Neural crest cell (in vitro differentiated cells): ENCODE measurements at places on chromosomes 1 and 21. TPM values are rescaled to one million over a fixed set of nuclear protein-coding genes. Genes with fewer than 3 reads are reported as not detected.
A peak's percentile ranks its signal among the peaks of the same experiment; 100 is the strongest.

- H3K27me3 ChIP-seq: no peaks in the 10 kb centered on the region
- H3K36me3 ChIP-seq: no peaks in the 10 kb centered on the region
- no peak for DNase-seq
- H3K4me3 ChIP-seq: no peak overlapping the region
Measured at GRCh38 chr1:181726320-181727012, 243.1 kb downstream of the CACNA1E start.

GRCh38 chr1:58922302-58923089, 138.6 kb upstream of the JUN start:
- no peaks in the 10 kb centered on the region for H3K27me3 ChIP-seq
- no peak overlapping the region for H3K4me3 ChIP-seq
- H3K4me1 ChIP-seq: no peaks in the 10 kb centered on the region
- no peaks in the 10 kb centered on the region for H3K36me3 ChIP-seq
- no peak for DNase-seq

VHLL gene
- 0.77 TPM in 1 of 2 replicates, not detected in the other for total RNA-seq

CHODL gene
- 0.96 and 0.98 TPM in 2 replicates for total RNA-seq

IL19 gene
- total RNA-seq: not detected in 2 replicates

DNA sequence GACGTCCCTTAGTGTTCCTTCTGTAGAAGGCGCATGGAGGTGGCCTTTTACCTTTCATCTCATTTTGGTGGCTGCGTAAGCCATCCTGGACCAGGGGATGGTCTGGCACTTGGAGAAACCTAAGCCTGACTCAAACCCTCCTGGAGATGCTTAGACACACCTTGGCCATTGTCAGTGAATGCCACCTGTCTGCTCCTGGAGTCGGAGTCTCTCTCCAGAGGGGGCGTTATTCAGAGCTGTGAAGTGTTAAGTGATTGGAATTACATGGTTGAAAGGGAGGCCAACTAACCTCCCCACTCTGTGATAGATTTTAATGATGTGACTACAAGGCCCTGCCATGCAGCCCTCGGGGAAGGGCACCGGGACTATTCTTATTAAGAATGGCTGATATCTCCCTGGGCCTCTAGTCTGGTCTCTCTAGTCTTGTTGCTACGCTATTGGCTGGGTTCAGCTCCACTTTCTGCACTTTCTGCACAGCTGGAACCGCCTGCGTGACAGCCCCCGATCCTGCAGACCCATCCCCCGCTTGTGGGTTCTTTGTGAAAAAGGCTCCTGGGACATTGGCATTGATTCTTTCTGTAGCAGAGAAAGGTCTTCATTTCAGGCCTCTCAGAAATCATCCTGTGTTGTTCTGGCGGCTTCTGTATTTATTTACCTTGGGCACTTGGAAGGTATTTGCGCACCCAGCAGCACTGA, 4.2 kb downstream of the RASSF5 start:
- H3K4me1 ChIP-seq: peaks cover 16% of the 10 kb centered on the region
- no peak for DNase-seq
- no peaks in the 10 kb centered on the region for H3K36me3 ChIP-seq
- H3K27ac ChIP-seq: no peak overlapping the region
- H3K27me3 ChIP-seq: peaks cover 56% of the 10 kb centered on the region
- peak overlapping the region; percentile 2 for H3K4me3 ChIP-seq

- DNase-seq: no peak
- no peaks in the 10 kb centered on the region for H3K27me3 ChIP-seq
- H3K4me3 ChIP-seq: no peak overlapping the region
- H3K27ac ChIP-seq: no peak overlapping the region
- peaks cover under 1% of the 10 kb centered on the region for H3K36me3 ChIP-seq
- H3K4me1 ChIP-seq: peaks cover 13% of the 10 kb centered on the region
Measured at GRCh38 chr1:187474336-187474735, 645.6 kb downstream of the PLA2G4A start.
